Retina (tissue), 1 donor: ENCODE measurements at places on chromosomes 1 and 21.

DNA sequence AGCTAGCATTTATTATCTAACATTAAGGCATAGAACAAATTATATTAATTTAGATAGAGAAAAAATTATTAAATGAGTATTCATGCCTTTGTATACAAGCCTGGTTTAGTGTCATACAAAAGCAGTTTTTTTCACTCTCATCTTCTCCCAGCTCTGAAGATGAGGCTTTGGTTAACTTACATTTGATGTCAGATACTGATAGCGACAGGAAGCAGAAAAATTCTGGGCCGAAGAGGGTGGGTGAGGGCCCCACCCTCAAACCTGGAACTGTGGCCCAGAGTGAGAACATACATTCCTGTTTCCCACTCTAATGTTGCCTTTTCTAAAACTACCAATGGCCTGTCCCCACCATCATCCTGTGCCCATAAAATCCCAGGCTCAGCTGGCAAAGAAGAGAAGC lies 15.0 kb downstream of the OR2T1 start:
- DNase-seq = no peak

DNA sequence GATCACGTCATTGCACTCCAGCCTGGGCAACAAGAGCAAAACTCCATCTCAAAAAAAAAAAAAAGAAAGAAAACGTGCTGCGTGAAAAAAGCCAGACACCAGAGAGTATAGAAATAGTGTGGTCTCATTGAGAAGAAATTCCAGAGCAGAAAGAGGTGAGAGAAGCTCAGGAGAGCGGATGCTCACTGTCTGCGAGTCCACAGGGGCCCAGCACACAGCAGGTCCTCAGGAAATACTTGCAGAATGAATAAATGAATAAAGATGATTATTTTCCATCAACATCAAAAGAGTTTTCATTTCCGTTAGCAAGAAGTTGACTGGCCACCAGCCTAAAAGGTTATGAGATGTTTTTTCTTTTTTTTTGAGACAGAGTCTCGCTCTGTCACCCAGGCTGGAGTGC lies 14.4 kb downstream of the CASP9 start:
- DNase-seq = no peak

- DNase-seq = peak; percentile 47
Measured at GRCh38 chr1:96980448-96980847, 258.9 kb downstream of the PTBP2 start.

- no peak for DNase-seq
Measured at GRCh38 chr1:112359961-112360767, 35.9 kb upstream of the CTTNBP2NL start.

DNA sequence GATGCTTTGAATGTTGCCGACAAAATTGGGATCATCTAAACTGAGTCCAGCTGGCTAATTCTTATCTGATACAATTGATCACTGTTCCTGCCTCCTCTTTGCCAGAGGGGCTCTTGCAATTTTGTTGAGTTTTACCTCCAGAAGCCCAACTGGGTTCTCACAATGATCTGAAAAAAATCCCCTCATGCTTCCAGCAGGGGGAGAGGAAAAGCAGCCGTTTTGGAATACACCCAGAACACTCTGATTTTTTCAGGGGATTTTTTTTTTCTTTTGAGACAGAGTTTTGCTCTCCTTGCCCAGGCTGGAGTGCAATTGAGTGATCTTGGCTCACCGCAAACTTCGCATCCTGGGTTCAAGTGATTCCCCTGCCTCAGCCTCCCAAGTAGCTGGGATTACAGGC lies 13.9 kb upstream of the RERE start:
- no peak for DNase-seq

DNA sequence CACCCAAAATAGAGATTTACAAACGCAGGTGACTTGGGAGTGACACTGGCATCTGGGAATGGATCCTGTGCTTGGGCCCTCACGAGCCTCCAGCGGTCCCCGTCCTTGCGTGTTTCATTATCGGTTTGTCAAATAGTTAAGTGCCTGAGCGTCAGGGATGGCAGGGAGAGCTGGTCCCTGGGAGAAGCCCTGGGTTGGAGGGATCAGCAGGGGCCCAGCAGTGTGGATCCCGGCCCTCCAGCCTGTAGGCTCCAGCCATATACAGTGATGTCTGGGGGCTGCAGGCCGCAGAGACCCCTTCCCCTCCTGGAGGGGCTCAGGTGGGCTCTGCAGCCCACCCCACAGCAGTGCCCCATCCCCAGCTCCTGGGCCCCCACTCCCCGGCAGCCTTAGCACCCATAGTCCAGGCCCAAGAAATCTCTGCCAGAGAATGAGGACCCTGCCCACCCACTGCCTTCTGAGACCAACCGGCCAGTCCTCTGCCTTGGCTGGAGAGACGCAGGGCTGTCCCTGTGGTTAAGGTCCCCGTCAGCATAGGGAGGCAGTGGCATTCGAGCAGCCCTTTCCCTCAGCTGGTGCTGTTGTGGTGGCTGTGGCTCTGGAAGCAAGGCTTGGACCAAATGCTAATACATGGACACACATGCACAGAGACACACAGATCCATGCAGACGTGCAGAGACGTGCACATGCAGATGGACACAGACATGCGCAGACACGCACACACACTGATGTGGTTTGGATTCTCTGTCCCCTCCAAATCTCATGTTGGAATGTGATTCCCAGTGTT lies 2.4 kb upstream of the SLC19A1 start:
- no peak for DNase-seq

DNA sequence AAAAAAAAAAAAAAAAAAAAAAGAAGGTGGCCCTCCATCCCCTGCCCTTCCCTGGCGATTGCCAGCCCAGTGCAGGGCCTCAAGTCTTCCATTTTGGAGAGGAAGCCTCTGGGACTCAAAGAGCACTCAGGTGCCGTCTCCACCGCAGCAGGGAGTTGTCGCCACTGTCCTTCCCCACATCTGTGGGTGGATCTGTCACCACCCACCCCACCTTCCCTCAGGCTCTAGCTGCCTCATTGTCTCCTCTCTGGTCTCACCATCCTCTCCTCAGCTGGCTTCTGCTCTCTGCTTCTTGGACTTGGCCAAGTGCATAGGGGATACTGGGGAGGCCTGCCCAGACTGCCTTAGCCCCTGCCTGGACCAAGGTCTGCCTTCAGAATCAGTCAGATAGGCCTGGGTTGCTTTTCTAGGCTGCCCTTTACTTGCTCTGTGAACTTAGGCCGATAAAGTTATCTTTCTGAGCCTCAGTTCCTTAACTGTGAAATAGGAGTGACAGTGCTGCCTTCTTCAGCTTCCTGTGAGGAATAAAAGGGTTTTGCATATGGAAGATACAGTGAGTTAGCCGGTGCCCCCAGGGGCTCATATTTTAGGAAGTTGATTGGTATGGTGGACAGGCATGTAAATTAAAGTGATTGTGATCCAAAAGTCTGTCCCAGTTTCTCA lies 15.8 kb downstream of the RCC1 start:
- no peak for DNase-seq

DNA sequence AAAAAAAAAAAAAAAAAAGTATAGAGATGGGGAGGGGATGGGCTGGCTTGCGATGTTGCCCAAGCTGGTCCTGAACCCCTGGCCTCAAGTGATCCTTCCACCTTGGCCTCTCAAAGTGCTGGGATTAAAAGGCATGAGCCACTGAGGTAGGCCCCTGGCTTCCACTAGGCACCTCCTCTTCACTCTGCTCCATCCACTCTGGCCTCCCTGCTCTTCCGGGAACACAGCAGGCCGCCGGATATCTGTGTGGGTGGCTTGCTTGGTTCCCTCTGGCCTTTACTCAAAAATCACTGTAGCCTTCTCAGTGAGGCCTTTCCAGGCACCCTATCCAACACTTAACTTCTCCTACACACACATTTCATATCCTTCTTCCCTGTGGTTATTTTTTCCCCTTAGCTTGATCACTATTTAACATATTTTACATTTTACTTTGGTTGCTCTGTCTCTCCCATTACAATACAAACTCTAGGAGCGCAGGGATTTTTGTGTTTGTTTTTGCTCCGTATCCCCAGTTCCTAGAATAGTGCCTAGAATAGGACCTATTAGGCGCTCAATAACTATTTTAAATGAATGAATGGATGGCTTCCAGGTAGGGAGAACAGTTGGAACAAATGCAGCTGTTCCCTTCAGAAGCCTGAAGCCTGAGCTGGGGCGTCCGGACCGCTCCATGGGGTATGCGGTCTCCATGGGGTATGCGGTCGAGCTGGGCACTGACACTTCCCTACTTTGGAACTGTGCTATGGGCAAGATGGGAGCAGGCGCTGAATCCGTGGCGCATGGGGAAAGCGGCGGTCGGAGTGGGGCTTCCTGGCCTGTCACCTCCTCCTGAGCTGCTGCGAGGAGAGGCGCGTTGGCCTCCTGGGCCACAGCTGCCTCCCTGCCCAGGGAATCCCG lies 46.7 kb downstream of the H3-3A start:
- DNase-seq = no peak

GRCh38 chr1:202938287-202938925 lies 11.4 kb upstream of the KLHL12 start:
- no peak for DNase-seq

DNA sequence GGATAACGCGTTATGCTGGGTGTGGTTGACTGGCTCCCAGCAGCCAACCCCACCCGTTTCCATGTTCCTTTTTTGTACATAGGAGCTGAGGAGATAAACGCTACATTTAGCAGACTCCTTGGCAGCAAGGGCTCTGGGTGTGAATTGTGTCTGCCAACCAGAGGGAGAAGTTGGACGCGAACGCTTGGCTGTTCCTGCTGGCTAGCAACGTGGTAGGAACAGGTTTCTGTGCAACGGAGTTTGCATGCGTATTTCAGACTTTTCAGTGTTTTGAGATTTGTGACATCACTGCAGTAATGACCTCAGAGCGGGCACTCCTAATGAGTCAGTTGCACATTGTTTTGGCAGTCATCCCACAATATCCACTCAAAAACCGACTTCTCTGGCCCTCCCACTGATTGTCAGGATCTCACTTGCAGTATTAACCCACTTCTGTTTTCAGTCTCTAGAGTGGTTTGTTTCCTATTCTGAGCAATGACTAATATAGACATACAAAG lies 98.7 kb upstream of the RGS1 start:
- DNase-seq = no peak

DNA sequence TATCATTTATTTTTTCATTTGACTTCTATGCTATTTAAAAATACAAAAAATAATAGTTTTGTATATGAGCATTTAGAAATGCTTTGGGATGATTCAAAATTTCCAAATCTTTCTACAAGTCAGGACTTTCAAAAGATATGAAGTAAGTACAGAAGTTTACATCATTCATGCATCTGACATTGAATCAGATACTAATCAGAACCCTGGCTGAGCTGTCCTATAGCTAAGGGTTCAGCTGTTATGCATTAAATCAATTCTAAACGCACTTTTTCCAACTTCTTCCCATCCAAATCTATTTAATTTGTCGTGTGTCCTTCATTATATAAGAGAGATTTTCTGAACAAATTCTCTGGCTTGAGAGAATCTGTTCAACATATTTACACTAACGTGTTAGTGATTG lies 779.4 kb downstream of the LTN1 start:
- DNase-seq = no peak

- no peak for DNase-seq
Measured at GRCh38 chr1:160277330-160277729, 7.6 kb downstream of the PEX19 start.

DNA sequence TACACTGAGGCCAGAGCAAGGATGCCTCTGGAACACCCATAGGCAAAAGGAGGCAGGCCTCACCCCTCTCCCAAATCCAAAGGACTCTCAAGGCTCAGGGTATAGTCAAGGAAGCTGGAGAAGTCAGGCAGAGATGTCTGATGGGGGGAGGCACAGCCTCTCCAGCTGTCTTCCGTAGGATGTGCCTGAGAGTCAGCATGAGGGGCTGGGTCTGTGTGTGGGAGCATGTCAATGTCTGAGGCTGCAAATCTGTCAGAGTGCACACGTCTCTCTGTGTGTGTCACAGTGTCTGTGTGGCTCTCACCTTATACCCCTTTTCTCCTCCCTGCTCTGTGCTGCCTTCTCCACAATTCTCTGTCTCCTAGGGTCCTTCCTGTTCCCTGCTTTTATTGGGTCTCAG lies 4.0 kb downstream of the HPCAL4 start:
- DNase-seq = no peak

GRCh38 chr1:240912821-240913220 lies 300.9 kb upstream of the GREM2 start:
- DNase-seq = no peak

- DNase-seq = no peak
Measured at GRCh38 chr1:78492386-78492950, 1.7 kb downstream of the PTGFR start.

- DNase-seq = no peak
Measured at GRCh38 chr21:14448784-14449183, 65.8 kb upstream of the HSPA13 start.

GRCh38 chr1:67624680-67625079 lies 60.3 kb upstream of the GADD45A start:
- DNase-seq = no peak
